Cerebellar nuclear complex (tissue), 1 donor: ENCODE measurements at places on chromosomes 5 and 9.

DNA sequence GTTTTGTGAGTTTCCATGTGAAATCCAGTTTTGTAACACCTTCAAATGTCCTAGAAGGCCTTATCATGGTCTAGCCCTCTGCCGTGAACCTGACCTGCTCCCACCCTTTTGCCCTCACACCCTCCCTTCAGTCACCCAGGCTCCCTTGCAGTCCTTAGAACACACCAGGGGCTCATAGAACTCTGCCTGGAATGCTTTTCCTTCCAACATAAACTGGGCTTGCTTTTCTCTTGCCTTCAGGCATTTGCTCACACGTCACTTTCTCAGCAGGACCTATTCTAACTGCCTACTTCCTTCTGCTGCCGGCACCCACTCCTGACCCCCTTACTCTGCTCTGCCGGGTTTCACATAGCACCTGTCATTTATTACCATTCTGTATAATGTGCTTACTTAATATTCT is 111.9 kb downstream of the PDE8B start:
- no peak for DNase-seq

- no peak for DNase-seq
Observed at GRCh38 chr9:84266087-84266561, 74.4 kb downstream of the SLC28A3 start.

GRCh38 chr5:174793684-174794328 is 69.4 kb downstream of the MSX2 start:
- no peak for DNase-seq

- DNase-seq: no peak
Observed at GRCh38 chr5:65481171-65481581, 544 bp downstream of the ADAMTS6 start.

GRCh38 chr9:114446672-114447450 is 58.4 kb downstream of the WHRN start:
- no peak for DNase-seq
